ENCODE measurements at places on chromosomes 1 and 21. TPM values are rescaled to one million over a fixed set of nuclear protein-coding genes. Genes with fewer than 3 reads are reported as not detected.

FAM163A gene
- total RNA-seq: not detected

GRCh38 chr1:88333086-88333695 lies 350.9 kb upstream of the PKN2 start:
- no peak for DNase-seq

BARHL2 gene
- total RNA-seq: not detected

DNA sequence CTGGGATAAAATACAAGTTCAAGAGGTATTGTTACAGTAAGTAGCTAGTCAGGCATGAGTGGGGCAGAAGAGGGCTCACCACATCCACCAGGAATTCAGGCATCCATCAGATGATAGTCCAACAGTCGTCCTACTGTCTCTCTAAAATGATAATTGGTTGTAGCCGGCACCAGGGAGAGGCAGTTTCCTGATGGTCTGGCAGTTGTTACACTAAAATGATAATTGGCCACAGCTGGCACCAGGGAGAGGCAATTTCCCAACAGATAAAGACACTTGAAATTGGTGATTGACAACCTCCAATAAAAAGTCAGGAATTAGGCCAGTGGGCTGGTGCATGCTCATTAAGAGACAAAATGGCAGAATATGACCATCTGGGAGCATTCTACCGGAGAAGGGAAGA lies 545.8 kb downstream of the AMY1C start:
- no peak for DNase-seq

ANGPTL3 gene
- not detected for total RNA-seq

- peak; percentile 92 for DNase-seq
Observed at GRCh38 chr1:16183179-16183578, 27.3 kb upstream of the EPHA2 start.

DNA sequence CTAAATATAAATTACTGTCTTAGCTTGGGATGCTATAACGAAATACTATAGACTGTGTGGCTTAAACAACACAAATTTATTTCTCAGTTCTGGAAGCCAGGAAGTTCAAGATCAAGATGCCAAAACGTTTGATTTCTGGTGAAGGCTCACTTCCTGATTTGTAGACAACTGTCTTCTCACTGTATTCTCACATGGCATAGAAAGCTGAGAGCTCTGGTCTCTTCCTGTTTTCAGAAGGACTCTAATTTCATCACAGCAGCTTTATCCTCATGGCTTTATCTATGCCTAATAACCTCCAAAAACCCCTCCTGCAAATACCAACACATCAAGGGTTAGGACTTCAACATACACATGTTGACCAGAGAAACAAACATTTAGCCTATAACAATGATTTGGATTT lies 1795.5 kb downstream of the MRPL39 start:
- DNase-seq: no peak

DNA sequence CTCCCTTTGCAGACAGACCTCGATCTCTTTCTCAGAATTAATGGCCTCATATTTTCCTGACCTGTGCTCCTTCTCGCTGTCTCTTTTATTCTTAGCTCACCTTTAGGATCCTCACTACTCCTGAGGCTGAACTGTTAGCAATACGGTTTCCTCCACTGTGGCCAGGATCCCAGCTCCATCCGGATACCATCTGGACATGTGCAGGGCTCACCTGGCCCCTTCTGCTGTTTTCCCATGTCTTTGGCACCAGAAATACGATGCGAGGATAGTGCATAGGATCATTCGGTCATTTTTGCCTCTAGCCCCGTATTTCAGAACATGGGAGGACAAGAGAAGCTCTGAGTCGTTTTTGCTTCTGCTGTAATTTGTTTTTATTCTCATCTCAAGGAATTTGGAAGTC lies 108.5 kb upstream of the KIF26B start:
- no peak for DNase-seq

DNA sequence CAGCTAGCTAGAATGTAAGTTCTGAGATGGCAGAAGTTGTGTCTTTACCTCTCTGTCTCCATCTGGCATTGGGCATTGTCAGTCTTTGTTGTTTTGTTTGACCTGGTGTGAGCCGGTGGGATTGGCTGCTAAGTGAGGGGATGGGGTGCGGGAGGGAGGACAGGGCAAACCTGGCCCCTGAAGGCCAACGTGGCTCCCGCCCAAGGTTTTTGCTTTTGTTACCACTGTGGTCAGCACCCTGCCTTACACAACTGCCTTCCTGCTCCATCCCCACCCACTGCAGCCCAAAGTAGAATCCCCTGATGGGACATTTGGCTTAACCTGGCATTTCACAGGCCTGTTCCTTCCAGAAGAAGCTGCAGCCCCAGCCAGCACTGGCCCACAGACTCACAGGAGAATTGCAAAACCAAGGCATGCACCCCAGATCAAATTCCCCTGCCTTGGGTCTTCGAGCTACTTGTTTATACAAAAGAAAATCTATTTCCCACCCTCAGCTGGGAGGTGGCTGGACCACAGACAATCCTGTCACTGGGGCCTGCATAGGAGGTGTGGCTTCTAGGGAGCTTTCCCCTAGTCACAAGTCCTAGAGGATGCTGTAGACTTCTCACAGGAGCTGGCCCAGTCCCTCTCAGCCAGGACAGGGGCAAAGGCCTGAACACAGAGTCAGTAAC lies 147.5 kb downstream of the TRABD2B start:
- DNase-seq: no peak

DNA sequence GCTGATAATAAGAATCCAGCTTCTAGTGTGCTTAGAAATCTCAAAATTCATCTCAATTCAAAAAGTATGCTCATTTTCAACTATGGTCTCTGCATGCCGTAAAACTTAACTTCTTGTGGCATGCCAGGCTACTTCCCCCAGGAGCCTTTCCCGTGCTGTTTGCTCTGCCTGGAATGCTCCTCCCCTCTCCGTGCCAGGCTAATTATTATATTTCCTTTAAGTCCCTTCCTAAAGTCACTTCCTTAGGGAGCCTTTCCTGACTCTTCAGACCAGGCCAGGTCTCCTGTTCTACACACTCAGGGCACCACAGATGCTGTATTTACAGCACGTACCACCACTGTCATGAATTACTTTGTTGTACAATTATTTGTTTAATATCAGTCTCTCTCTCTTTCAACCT lies 67.1 kb upstream of the PPP2R5A start:
- no peak for DNase-seq

DNA sequence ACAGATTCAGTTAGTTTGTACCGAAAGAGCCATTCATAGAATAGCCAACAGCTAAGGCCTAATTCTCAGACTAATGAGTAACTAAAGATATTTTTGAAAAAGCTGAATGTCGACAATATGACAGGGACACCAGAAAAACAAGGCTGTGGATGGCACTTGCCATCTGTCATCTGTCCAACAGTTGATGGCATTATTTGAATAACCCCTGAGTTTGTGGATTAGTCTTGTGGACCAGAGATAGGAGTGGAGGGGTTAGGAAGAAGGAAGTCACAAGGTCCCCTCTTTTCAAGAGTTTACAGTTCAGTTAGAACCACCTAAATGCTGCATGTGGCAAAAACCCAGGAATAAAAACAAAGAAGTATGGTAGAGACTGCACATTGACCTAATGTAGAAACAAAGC lies 356.5 kb upstream of the DUSP10 start:
- DNase-seq: no peak

DNA sequence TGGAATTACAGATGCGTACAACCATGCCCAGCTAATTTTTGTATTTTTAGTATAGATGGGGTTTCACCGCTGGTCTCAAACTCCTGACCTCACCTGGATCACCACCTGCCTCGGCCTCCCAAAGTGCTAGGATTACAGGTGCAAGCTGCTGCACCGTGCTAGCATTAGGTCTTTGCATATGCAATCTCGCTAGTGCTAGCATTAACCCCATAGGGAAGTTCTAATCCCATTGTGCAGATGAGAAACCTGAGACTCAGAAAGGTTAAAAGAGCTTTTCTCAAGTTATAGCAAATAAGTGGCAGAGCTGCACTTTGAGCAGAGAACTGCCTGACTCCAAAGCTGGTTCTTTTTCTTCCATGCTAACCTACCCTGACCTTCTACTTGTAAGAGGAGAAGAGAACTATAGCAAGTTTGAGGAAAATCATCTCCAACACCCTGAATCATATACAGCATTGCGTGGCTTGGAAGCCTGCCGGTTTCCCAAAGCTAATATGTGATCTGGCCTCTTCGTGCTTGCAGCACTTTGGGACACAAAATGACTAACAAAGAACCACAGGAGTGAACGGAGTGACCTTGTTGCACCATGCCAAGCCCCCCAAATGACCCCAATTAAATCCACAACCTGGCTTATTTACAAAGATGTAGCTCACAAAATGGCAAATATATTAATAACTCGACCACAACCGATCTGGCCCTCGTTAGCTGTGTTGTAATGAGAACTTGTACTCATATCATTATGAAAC lies 185.1 kb downstream of the TM2D1 start:
- DNase-seq: no peak

- no peak for DNase-seq
Observed at GRCh38 chr1:153428073-153428638, 11.8 kb downstream of the S100A7A start.

GRCh38 chr1:214645712-214646111 lies 42.7 kb downstream of the CENPF start:
- no peak for DNase-seq

- DNase-seq: peak; percentile 98
Observed at GRCh38 chr1:67570486-67571143, 114.4 kb upstream of the GADD45A start.

PKP1 gene
- total RNA-seq: 0.07 TPM

DNA sequence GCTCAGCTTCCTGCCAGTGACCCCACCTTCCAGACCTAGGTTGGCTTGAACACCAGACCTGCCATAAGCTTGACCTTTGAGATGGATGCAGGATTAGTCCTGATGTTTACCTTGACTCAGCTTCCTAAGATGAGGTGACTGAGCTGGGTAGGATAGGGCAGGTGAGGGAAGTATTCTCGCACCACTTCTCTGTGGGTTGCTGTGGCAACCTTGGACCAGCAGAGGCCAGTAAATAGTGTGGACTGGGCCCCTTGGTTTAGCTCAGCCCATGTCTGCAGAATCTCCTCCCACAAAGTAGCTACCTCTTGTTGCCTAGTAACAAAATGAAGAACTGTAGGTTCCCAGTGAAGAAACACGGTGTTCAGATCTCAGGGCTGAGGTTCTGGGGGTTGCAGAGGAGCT lies 8.4 kb downstream of the RPS6KA1 start:
- no peak for DNase-seq

- DNase-seq: no peak
Observed at GRCh38 chr1:56535939-56536338, 43.4 kb downstream of the PLPP3 start.

S100A7A gene
- not detected for total RNA-seq

GRCh38 chr21:37866027-37866426 lies 50.2 kb downstream of the KCNJ6 start:
- DNase-seq: no peak

DNA sequence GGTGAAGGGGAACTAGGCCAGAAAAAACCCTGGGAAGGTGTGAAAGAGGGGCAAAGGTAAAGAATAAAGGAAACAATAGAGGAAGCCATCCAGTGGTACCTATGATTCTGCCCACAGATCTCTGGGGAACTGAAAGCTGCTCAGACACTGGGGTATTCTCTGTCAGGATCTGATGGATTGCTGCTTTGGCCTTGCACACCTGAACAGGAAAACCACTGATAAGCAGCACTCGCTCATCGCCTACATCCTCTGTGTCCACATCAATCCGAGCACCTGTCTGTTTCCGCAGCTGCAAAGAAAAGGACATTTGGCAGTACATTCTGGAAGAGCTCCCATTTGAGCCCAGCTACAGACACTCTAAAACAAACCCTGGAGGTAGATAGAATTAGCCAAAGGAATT lies 10.4 kb downstream of the TDRKH start:
- DNase-seq: no peak

GRCh38 chr1:65231718-65232330 lies 77.5 kb upstream of the DNAJC6 start:
- no peak for DNase-seq

- peak; percentile 100 for DNase-seq
Observed at GRCh38 chr21:38277501-38278131, 20.8 kb downstream of the KCNJ15 start.

GNAT2 gene
- total RNA-seq: not detected

DNA sequence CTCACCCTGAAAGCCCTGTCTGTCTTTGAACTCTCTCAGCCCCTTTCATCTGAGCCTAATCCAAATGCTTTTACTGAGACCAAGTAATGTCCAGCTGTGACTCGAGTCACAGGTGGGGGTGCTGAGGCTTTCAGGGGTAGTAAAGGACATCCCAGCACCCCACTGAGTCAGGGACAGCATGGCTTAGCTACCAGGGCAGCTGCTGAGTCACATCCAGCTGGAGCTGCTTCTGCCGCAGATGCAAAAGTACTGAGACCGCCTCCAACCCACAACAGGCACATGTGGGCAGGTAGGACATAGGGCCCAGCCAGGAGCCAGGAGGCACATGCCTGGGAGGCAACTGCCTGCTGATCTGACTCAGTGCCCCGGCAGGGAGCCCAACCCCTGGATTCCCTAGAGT lies 6.7 kb upstream of the VSIG8 start:
- peak; percentile 76 for DNase-seq

GRCh38 chr1:202844935-202845334 lies 34.2 kb downstream of the PCAT6 start:
- no peak for DNase-seq

GRCh38 chr1:31416101-31416736 lies 3.2 kb downstream of the SERINC2 start:
- DNase-seq: no peak

HSPG2 gene
- 249 TPM for total RNA-seq

POMGNT1 gene
- 57.8 TPM for total RNA-seq

GRCh38 chr1:196393742-196394141 lies 214.5 kb downstream of the KCNT2 start:
- peak; percentile 61 for DNase-seq

GRCh38 chr1:12206792-12207424 lies 22.9 kb upstream of the VPS13D start:
- DNase-seq: no peak

GRCh38 chr1:155070721-155071569 lies 7.4 kb downstream of the EFNA4 start:
- peak; percentile 61 for DNase-seq

- DNase-seq: peak; percentile 51
Observed at GRCh38 chr1:198846556-198846955, 207.7 kb downstream of the PTPRC start.

PTGER3 gene
- total RNA-seq: 1.1 TPM

LPGAT1 gene
- 36.7 TPM for total RNA-seq

DNA sequence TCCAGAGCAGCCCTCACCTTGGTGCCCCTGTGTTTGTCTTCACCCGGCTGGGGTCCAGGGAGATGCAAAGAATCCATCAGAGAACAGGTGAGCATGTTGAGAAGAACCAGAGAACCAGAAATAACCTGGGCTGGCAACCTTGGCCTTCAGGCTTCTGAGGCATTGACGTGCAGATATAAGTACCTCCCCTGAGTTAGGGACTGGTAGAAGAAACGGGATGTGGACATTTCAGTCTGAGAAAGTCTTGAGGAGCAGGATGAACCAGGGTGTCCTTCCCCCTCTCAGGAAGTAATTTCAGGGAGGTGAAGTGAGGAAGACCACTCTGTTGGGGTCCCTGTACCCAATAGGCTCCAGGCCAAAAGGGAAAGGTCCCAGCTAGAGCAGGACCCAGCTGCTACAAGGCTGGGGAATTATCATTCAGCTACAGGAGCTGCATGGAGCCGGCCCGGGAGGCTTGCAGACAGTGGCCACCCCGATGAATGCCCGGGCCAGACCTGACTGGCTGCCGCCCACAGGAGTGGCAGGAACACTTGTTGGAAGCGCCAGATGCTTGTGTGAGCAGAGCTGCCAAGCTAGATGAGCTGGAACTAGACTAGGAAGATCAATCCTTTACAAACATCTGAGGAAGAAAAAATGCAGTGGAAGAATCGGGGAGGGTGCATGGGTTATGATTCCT lies 1.7 kb upstream of the AURKAIP1 start:
- no peak for DNase-seq
